Stimulated activated CD8-positive, alpha-beta memory T cell treated with anti-CD3 and anti-CD28 coated beads, Interleukin-2, amount 100 ng/mL, for 1 hour (primary cell): ENCODE measurements at places on chromosomes 11 and 22.

GRCh38 chr22:45150139-45150538 is 13.6 kb upstream of the NUP50 start:
- no peak for DNase-seq

- peak; percentile 55 for DNase-seq
Measured at GRCh38 chr22:40176921-40177737, 596 bp upstream of the TNRC6B start.

GRCh38 chr11:69718147-69718546 is 14.3 kb upstream of the FGF19 start:
- no peak for DNase-seq

DNA sequence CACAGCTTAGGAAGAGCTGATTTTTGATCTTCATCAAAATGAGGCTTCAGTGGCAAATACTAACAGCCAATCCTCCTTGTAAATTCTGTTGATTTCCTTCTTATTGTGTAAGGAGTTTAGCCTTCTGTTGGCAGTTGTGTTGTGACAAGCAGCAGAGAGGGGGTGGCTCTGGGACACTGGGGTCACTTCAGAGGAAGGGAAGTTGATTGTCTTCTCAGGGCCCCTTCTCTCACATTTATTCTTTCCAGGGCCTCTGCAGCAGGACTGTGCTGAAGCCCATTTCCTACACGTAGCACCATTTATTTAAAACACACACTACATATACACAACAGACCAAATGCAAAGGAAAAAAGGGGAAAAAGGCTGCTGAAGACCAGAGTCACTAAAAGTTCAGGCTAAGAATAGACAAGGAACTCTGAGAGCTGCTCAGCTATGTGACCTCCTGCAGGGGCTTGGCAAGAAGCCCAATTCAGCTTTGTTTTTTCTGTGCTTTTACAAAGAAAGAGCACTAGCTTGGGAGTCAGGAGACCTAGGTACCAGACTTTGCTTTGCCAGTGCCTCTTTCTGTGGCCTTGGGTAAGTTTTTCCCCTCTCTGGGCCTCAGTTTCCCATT is 28.3 kb upstream of the UPB1 start:
- no peak for DNase-seq

DNA sequence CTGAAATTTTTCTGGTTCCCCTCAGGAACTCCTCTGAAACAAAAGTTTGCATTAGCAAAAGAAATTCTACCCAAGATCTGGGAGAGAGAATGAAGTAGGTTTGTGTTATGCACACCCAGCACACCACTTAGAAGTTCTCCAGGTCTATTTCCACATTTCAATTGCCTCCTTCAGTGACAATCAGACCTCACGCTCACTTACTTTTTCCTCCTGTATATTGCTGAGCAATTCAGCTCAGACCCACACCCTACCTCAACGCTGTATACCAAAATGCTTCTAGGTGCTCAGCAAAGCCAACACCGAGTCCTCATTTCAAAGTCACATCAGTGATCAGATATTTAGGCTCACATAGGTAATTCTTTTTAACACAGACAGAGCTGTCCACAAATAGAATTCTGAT is 19.2 kb downstream of the MRGPRX3 start:
- DNase-seq, result no peak

DNA sequence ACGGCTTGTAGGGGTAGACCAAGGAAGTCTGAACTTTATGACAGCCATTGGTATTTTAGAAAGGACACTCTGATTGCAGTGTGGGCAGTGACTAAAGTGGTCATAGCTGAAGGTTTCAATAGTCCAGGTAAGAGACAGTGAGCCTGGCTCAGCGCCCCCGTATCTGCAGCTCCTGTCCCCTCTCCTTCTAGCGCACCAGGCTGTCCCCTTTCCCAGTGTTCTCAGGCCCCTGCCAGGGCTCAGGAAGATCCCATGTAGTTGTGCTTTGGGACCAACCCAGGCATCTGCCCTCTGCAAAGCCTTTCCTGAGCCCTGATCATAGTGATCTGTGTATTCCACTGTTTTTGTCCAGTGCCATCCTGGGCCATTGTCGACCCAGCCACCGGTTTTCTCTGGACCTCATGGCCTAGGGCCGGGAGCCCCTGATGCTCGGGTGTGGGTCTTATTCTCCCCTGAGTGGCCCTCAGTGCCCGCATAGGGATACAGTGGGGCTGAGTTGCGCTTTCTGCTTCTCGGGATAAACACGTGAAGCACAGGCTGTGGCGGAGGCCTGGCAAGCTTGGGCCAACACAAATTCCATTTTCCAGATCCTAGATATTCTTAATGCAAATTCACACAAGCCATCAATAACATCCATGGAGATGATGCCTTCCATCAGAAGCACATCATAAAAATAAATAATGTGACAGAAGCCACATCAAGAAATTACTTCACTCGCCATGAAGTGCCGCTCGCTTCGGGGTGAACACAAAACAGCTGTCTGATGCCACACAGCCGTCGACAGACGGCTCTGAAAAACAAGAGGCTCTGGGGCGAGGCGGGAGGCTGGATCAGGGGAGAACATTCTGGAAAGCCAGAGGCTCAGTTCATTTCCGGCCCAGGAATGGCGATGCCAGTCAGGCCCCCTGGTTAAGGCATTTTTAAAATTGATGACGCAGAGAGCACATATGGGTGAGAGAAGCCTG is 805.0 kb downstream of the TBC1D22A start:
- DNase-seq, result no peak

- no peak for DNase-seq
Measured at GRCh38 chr22:41350087-41350486, 31.7 kb upstream of the TEF start.

DNA sequence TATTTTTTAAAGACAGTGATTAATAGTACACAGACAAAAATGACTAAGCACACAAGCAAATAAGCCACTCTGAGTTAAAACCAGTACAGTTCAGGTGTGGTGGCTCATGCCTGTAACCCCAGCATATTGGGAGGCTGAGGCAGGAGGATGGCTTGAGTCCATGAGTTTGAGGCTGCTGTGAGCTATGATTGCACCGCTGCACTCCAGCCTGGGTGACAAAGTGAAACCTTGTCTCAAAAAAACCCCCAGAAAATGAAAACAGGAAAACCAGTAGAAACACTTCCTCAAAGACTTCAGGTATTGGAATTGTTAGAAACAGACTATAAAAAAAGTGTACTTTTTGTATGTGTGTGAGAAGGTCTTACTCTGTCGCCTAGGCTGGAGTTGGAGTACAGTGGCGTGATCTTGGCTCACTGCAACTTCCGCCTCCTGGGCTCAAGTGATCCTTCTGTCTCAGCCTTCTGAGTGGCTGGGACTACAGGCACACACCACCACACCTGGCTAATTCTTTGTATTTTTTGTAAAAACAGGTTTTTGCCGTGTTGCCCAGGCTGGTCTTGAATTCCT is 33.0 kb downstream of the PPP6R2 start:
- DNase-seq, result no peak

- DNase-seq, result no peak
Measured at GRCh38 chr11:132032555-132032954, 662.1 kb downstream of the NTM start.

- DNase-seq, result no peak
Measured at GRCh38 chr11:76789443-76789719, 6.2 kb downstream of the TSKU start.

DNA sequence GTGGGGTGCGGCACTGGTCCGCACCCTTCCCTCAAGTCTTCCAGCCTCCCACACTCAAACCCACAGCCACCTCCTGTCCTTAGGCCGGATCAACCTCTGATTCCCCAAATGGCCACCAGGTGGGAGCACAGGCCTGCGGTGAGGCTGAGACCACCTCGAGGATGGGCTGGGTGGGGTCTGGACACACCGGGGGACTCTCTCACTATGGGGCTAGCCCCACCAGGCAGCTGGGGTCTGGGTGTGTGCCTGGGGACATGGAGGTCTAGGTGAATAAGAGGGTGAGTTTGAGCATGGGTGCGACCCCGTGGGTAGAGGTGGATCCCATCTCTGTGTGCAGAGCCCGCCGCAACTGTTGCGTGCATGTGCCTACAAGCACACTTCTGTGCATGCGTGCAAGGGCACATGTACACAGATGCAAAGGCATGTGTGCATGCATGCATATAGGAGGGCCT is 32.6 kb downstream of the MYO18B start:
- DNase-seq, result no peak

DNA sequence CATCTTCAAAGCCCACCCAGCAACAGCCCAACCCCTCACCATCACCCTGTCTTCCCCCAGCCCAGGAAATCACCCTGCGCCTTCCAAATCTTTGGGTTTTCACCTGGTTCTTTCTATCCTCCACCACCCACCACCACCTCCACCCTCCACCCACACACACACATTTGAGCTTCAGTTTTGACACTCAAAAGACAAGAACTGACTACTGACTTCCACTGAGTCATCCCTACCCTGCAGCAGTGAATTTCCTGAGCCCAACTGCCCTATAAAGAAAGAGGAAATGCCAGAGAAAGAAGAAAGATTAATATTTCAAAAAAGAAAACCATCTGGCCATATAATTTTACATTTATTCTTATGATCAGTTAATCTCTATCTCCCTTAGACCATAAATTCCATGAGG is 137.5 kb downstream of the CHST1 start:
- no peak for DNase-seq

GRCh38 chr11:33063326-33063881 is 24.0 kb downstream of the TCP11L1 start:
- no peak for DNase-seq

- DNase-seq, result no peak
Measured at GRCh38 chr11:10899121-10899830, 41.4 kb upstream of the ZBED5 start.

DNA sequence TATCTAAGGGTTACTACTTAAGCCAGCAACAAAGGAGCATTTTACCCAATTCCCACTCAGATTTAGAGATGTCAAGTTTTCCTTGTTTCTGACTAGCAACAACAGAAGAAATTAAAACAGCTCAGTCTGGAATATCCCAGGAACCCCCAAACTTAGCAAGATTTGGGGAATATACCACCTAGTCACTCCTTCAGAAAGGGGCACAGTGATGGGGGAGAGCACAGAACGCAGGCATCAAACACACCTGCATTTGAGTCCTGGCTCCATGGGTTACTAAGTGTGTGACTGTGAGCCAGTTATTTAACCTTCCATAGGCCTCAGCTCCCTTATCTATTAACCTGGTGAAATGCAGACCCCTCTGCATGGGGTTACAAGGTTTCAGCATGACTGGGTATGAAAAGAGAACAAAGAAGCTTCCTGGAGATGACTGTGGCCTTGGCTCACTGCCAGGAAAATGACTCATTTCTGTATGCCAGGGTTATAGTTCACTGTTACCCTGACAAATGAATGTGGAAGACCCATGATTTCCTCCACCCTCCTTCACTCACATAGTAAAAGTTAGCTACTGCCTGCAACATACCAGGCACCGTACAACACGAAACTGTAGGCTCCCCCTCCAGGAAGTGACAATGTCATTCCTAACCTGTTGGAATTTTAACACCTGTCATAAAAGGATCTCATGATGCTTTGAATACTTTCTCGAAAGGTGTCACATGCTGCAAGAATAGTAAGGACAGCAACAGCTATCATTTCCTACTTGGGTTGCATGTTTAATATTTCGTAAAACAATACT is 79.6 kb downstream of the ME3 start:
- peak; percentile 20 for DNase-seq

GRCh38 chr11:125496529-125496857 is 428 bp upstream of the FEZ1 start:
- no peak for DNase-seq

GRCh38 chr11:70603756-70604211 is 205.5 kb downstream of the CTTN start:
- no peak for DNase-seq

DNA sequence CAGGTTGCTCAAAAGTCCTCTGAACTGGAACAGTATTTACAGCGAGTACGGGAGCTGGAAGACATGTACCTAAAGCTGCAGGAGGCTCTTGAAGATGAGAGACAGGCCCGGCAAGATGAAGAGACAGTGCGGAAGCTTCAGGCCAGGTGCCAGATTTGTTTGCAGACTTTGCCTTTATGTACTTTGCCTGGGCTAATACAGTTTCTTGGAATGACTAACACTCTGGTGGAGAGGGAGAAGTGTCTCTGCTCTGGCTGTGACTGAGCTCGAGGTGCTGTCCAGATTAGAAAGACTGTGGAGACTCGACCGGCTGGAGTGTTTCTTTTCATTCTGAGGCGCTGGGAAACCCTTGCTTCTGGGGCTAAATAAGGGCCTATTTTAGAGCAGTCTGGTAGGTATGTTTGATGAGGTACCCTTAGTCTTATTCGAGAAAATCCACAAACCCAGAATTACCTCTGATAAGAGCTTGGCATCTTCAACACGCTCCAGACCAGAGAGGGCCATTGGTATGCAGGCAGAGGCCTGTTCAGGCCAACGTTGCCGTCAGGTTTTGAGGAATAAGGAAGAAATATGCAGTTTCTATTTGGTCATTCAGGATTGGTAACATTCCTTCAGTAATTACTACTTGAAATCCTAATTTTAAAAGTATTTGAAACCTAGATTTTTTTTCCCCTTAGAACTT is 76.5 kb downstream of the SWAP70 start:
- DNase-seq, result no peak

DNA sequence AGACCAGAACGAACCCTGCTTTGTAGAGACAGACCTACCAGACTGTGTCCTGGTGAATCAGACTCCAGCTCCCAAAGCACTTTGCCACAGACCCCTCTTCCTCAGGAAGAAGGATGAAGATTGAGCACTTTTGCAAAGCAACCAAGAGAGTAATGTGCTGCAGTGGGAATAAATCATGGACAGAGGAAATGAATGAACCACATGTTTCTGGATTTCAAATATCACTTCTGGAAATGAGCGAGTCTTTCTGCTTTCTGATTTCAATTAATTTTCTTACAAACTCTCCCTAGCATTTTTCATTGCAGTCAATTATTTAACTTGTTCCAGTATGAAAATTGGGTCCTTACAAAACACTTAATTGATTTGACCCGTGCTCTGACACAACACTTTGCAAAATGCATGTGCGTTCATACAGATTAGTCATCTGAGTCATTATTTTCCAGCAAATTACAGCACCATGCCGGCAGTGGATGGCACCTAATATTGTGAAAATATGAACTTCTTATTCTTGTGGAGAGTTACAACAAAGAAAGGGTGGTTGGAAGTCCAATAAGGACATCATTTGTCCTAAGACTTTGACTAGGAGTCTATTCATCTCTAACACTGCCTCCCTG is 315.9 kb upstream of the CCDC90B start:
- no peak for DNase-seq

DNA sequence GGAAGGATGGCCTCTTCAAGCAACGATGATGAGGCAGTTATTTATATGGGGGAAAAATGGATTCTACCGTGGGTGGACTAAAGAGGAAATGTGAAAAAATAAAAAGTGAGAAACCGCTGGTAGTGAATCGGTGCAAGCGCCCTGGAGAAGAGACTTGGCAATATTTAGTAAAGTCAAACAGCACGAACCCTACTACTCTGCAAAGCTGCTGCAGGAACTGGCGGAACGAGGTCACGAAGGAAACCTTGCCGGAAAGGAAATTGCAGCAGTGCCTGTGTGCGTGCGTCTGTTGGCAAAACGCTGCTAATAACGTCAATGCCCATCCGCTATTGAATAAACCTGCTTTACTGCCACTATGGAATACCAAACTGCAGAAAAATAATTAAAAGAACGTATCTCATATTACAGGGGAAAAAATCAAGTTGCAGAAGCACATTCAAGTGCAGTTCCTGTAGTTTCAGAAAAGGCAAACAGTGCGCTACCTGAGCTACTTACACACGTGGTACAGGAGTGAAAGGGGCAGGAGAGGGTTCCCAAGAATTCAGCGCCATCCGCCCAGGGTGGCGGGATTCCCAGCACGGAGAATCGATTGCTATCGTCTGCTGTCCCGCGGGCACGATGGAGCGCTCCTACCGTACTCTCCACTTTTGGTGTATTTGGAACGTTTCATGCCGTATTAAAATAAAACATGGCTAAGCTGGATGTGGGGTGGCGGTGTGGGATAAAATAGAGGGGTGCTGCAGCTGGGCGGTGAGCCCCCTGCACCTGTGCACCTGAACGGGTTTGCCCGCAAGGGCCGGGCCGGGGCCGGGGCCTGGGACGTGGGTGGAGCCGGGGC is 585 bp upstream of the NADSYN1 start:
- peak; percentile 22 for DNase-seq
